Stimulated activated CD8-positive, alpha-beta memory T cell treated with anti-CD3 and anti-CD28 coated beads, Interleukin-7, amount 100 ng/mL, for 24 hours (primary cell): ENCODE measurements at places on chromosomes 12 and 14.

DNA sequence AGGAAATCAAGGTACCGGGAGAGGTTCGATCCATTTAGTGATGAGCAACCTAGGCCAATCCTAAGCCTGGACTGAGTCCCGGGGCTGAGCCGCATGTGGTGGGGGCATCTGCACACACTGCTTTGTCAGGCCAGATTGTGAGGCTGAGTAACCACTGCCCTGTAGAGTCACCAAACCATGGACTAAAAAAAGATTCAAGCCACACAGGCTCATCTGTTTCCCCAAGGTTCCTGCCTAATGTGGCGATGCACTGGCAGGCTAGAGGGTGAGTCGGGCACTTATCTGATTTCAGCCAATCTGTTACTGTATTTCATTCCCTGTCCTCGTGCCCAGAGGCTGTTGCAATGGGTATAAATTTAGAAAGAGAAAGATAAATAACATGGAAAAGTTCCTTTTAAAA lies 140.8 kb downstream of the TTC7B start:
- DNase-seq = no peak

DNA sequence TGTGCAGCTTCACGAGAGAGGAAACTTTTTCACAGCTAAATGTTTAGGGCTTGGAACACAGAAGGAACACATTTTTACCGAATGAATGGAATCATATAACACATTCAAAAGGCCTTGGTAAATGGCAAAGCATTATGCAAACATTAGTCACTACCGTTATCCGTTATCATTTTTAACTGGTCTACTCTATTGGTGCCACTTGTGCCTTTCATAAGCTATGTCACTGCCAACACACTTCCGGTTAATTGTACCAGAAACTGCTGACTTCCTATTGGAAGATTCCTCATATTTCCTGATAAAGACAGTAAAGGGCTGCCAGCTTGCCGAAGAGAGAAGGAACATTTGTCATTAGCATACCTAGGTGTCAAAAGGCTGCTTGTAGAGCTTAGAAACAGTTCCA lies 169.2 kb downstream of the APAF1 start:
- no peak for DNase-seq

- DNase-seq = no peak
Measured at GRCh38 chr12:52819731-52820510, 6.0 kb upstream of the KRT4 start.

DNA sequence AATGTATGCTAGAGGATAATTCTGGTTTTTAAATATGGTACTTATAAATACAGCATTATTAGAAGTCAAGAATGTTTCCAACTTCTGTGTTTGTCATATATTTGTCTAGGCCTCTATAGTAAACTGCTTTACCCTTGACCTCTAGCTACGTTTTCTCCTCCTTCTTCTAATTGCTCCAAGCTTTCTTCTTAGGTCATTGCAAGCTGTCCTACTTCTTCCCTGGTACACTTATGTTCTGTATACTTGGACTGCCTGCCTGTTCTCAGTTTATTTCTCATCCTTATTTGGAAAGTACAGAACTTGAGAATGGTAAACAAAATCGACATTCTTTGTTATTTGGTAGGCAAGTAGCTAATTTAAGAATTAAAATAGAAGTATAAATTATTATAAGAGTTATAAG lies 23.9 kb upstream of the ATP2B1 start:
- DNase-seq = no peak

DNA sequence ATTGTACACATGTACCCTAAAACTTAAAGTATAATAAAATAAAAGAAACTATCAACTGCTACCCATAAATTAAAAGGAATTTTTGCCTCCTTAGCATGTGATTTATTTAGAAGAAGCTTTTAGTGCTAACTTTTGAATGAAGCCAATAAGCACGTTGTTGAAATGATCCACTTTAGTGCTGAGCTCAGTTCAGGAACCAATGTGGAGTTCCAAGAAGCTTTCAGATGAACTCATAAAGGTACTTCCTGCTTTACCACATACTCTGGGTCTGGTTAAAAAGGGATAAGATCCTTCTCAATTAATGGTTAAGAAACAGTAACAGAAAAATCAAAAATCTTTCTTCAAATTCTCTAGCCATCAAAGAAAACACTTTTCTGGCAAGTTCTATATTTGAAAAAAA lies 39.4 kb downstream of the TMTC1 start:
- DNase-seq = no peak

DNA sequence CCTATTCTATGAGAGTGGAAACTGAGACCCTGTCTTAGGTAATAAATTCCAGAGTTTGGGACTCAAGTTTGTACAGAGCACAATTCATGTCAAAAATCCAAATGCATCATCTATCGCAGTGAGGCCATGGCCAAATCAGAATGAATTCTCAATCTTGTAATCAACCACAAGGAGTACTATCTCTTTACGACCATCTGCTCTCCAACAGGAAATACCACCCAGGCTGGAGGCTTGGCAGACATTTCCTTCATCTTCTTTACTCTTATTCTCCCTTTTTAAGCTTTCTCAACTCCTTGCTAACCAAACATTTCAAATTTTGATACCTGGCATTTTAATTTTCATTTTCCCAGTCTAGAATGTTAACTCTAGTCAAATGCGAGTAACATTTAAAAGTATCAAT lies 32.7 kb upstream of the RNU6-7 start:
- no peak for DNase-seq

- DNase-seq = no peak
Measured at GRCh38 chr14:96393071-96393691, 1.3 kb downstream of the AK7 start.

GRCh38 chr14:93114068-93114710 lies 1.5 kb downstream of the ITPK1 start:
- DNase-seq = no peak

- no peak for DNase-seq
Measured at GRCh38 chr12:84585776-84586395, 326.7 kb downstream of the SLC6A15 start.

- DNase-seq = no peak
Measured at GRCh38 chr14:24818823-24819341, 184.9 kb upstream of the GZMB start.

DNA sequence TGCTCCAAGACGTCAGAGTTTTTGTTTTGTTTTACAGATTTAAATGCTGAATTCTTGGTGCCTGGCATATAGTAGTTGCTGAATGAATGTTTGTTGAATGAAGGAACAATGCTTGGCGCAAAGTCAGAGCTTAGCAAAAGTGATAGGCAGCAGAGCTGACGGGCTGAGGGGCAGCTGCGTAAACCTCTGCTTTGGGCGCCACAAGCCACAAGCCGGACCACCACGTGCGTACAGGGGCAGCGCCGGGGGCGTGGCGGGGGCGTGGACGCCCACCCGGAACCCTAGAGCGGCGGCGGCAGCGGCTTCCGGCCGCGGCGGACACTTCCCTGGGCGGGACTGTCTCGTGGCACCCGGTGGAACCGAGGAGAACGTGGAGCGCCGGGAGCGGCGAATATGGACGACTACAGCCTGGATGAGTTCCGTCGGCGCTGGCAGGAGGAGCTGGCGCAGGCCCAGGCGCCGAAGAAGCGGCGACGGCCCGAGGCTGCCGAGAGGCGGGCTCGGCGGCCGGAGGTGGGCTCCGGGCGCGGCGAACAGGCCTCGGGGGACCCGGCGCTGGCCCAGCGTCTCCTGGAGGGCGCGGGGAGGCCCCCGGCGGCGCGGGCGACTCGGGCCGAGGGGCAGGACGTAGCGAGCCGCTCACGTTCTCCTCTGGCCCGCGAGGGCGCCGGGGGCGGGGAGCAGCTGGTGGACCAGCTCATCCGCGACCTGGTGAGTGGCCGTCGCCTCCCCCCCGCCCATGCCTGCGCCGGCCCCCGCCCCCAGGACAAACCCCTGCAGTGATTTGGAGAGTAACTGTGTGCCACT lies at the start of gene FBXW8:
TSS of gene FBXW8 (plus strand) at position 306 of the 807 bp plus-strand sequence. CDS start at position 394, 88 bp downstream.
- DNase-seq = peak; percentile 56

DNA sequence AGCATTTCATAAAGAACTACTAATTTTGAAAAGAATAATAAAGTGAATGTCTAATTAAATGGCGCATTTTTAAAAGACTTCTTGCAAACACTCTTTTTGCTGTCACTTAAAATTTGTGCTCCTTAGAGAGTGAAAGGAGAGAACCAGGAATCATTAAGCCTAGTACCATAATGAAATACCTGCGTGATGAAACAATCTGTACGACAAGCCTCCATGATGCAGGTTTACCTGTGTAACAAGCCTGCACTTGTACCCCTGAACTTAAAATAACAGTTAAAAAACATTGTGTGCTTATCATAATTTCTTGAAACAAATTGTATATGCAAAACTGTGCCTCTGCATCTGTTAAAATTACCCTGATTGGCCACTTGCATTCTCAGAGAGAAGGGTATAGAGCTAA lies 108.1 kb downstream of the MGAT4C start:
- no peak for DNase-seq
